Activated CD4-positive, alpha-beta T cell treated with anti-CD3 and anti-CD28 coated beads, Interleukin-10, Interleukin-2, amounts not matched to agents 100 ng/mL and 50 ng/mL, durations not matched to agents 16 hours and 8 hours (primary cell): ENCODE measurements at places on chromosomes 1 and 21.

DNA sequence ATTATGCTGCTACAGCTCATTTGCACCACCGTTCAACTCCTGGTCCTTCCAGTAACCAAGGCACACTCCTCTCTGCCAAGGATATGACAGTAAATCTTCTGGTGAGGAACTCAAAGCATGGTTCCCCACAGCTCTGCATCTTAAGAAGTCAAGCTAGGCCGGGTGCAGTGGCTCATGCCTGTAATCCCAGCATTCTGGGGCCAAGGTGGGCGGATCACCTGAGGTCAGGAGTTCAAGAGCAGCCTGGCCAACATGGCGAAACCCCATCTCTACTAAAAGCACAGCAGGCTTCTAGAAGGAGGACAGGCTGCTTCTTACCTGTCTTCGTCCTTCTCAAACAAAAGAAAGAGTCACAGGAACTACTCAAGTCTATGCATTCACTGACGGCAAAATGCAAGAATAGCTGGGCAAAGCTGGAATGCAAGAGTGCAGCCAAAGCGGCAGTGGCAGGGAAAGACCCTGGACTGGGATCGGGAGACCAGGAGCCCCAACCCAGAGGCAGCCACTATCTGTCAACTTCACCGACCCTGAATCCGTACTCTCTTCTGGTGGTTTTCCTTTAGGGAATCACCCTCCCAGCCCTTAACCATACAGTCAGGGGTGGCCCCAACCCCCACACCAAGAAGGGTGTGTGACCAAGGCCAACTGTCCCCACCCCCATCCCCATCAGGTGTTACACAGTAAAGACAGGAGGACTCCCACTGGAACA lies 75.5 kb downstream of the NPHP4 start:
- no peak for DNase-seq

DNA sequence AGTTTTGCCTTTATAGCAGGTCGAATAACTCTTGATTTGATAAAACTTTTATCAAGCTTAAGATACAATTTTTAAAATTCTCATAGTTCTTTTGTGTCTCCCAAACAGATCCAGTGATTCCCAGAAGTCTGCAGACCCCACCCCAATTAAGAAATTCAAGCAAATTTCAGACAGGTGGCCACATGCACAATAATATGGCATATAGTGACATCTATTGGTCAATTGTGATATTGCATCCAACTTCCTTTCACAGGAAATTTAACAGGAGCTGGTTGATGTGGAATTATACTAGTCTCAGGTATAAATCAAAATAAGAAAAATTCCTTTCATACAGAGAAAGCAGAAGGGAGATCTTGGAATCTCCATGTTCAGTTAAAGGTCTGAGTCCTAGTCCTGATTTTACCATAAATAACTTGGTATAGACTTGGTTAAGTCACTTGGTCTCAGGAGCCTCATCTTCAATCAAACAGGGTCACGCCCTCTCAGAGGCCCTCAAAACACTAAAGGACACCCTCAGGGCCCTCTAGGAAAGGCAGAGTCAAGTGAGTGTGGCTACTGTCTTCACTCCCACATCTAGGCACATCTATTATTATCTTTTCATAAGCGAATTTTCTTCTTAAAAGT lies 24.1 kb downstream of the PIGM start:
- peak; percentile 37 for DNase-seq

DNA sequence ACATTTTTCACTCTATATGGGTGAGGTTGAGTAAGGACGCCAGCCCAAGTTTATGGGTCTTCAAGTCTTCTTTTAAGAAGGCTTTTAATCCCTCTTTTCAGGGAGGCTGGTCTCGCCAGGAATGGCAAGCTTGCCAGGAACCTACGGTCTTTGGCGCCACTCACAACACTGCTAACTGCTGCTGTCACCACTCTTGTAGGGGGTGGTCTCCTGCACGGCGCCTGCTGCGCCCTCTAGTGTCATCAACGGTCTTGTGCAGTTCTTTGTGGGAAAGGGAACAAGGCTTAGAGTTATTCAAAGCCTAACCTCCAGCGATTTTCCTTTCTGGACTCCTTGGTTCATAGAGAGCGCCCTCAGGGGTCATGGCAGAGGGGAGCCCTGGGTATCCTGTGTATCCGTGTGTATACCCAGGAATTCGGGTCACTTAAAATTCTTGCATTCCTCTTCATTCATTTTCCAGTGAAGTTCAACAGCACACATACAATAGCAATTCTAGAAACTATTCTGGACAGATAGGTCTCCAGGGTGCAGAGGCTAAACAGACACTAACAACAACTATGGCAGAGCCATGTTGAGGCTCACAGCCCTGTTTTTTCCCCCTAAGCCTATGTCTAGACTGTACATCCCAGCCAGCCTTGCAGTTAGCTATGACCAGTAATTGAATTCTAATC lies 392.8 kb upstream of the CAMK1G start:
- peak; percentile 38 for DNase-seq

- DNase-seq: peak; percentile 14
These were observed 122.3 kb downstream of the ESRRG start for GRCh38 chr1:216600730-216601609.

GRCh38 chr1:10975567-10976326 lies 36.7 kb upstream of the TARDBP start:
- DNase-seq: no peak

GRCh38 chr1:28882009-28882628 lies 32.2 kb upstream of the EPB41 start:
- DNase-seq: peak; percentile 85

DNA sequence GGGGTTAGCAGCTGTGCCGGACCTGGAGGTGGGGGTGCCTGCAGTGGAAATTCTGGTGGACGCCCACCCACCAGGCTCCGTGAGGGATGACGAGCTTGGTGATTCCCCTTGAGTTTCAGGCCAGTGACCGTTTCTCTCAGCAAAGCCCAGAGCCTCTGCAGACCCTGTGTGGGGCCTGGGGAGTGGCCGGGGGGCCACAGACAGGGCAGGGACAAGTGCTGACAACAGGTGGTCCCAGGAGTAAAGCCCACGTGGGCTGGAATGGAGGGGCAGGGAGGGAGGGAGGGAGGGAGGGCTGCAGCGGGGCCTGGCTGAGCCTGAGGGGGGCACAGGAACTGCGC lies 52.8 kb downstream of the COL18A1 start:
- DNase-seq: no peak

DNA sequence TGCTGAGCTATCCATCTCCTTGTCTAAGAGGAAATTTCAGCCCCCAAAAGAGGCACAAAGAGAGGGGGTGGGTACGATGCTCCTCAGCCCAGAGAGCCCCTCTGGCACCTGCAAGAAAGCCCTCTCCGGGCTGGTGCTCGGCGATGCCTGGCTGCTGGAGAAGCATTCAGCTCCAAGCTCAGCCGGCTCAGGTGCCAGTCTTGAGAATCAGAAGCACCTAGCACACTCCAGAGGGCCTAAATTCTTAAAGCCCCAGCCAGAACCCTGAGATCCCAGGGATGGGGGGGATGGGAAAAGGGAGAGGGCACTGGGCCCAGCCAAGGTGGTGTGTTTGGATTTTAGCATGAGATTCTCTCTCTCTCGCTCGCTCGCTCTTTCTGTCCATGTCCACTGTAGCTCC lies 2.9 kb downstream of the GRIK3 start:
- DNase-seq: no peak

DNA sequence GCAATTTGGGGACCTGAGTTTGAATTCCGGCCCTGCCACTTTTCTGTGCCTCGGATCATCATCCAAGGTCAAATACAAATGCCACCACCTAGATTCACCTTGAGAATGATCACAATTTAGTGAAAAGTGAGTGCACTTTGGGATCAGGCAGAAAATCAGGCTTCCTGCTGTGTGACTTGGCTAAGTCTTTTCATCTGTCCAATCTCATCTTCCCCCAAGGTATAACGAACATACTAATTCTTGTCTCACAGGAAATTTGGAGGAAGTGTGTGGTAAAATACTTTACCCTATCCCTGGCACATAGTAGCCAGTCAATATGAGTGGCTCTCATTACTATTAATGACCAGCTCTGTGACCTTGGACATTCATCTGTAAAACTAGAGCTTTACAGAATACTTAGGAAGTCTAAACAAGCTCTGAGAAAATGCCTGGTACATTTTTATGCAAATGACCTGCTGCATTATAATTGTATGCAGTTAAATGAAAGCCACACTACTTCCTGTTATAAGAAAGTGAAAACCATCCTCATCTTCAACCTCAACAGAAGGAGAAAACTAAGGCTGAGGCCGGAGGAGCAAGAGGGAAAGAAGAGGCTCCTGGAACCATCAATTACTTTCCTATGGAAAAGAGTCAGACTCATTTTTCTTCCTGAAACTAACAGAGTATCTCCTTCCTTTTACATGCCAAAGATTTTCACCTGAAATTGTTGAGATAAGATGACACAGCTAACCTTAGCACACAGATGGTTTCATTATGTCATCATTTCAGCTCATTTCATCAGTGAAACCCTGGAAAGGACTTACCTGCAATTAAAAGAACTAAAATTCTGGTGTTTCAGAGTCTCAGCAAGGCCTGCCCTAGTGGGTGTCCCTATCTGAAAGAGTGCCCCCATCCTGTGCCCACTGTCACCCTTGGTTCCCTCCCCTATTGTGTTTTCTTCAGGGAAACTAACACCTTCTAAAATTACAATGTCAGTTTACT lies 32.6 kb upstream of the RGS8 start:
- no peak for DNase-seq

DNA sequence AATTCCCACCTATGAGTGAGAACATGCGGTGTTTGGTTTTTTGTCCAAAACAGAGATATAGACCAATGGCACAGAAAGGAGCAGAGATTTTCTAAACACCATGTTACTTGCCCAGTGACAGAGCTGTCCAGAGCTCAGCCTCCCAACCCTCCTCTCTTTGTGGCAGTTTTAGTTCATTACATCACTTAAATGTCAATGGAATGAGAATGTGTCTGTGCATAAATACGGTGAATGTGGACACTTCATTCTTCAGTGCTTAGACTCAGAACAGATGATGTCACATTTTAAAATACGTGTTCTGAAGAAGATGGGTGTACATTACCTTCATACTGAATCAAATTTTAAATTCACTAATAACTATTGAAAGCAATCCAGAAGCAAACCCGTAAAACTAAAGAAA lies 374.9 kb downstream of the DSCAM start:
- no peak for DNase-seq

GRCh38 chr1:16298653-16299052 lies 53.6 kb downstream of the FBXO42 start:
- DNase-seq: no peak

DNA sequence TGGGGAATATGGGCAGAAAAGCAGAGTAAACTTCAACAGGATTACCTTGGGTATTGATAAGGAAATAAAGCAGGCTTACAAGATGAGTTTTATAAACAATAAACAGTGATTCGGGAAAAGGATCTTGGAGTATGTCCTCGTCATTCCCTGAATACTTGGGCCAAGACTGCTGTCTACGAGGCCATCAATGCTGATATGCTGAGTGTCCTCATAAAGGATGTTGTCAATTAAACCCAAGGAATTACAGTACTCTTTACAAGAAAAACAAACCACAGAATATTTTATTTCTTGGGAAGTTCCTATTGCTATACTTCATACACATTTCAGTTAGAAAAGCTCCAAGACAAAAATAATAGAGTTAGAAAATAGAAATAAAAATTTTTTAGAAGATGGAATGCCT lies 34.9 kb downstream of the ATP1B1 start:
- DNase-seq: no peak

DNA sequence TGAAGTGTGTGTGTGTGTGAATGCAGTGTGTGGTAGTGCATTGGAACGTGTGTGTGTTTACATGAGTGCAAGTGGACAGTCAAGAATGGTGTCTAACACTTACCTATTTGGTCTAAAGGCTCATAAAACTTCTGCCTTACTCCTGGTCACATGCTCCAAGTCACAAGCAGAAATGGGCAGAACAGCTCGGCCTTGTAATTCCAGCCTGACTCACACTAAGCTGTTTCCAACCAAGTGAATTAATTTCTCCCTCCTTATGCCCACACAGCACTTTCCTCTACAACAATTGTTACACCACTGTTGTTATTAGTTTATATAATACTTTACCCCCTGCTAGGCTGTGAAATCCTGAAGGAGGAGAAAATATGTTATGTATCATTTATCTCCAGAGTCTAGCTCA lies 43.8 kb downstream of the DDR2 start:
- no peak for DNase-seq

GRCh38 chr1:78645723-78646122 lies 3.9 kb upstream of the IFI44 start:
- DNase-seq: peak; percentile 6

- no peak for DNase-seq
These were observed 119.6 kb downstream of the UBE2U start for GRCh38 chr1:64323054-64323453.

DNA sequence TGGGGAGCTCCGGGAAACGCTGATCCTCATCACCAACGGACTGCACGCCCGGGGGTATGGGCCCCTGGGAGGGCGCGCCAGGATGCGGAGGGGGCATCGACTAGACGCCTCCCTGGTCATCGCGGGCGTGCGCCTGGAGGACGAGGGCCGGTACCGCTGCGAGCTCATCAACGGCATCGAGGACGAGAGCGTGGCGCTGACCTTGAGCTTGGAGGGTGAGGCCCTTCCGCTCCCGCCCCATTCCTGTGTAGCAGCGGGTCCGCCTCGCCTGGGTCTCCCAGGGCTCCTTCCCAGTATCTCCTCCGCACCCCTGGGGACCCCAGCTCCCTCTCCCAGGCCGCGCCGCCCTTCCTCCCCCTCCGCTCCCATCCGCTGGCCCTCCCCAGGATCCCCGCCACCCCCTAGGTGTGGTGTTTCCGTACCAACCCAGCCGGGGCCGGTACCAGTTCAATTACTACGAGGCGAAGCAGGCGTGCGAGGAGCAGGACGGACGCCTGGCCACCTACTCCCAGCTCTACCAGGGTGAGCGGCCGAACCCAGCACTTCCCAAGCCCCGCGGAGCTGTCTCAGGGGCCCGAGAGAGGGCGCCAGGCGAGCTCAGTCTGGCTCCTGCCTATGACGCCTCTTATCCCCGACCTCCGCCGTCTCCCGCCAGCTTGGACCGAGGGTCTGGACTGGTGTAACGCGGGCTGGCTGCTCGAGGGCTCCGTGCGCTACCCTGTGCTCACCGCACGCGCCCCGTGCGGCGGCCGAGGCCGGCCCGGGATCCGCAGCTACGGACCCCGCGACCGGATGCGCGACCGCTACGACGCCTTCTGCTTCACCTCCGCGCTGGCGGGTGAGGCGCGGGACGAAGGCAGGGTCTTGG lies 5.0 kb downstream of the HAPLN2 start:
- DNase-seq: peak; percentile 57

- DNase-seq: no peak
These were observed 9.7 kb upstream of the MYBPHL start for GRCh38 chr1:109316506-109316905.

DNA sequence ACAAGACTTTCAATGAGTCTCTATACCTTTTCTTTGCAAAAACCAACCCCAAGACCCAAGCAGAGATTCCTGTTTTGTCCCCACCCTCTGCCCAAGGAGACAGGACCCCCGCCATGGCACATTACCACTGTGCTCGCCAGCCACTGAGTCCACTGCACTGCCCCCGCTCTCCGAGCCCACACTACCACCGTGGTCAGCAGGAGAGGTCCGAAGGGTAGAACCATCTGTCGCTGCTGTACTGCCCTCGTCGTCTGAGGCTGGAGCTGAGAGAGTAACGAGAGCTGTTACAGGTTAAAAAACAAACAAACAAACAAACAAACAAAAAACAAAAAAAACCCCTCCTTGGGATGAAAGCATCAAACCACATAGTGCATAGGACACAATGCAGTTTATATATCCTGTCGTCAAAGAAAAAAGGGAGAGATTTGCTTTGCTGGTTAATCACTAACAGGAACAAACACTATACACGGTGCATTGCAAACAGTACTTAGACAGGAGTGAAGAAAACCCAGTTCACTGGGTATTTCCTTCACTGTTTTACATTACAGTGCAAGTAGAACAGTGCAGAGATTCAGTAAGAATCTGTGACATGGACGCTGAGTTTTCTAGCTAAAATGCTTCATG lies 71.0 kb downstream of the UBR4 start:
- DNase-seq: no peak

GRCh38 chr1:21337928-21338572 lies 47.8 kb upstream of the ECE1 start:
- no peak for DNase-seq
